ENCODE measurements at places on chromosomes 7 and 10.

- DNase-seq, result no peak
Measured at GRCh38 chr7:139582671-139583155, 59.2 kb downstream of the CLEC2L start.

DNA sequence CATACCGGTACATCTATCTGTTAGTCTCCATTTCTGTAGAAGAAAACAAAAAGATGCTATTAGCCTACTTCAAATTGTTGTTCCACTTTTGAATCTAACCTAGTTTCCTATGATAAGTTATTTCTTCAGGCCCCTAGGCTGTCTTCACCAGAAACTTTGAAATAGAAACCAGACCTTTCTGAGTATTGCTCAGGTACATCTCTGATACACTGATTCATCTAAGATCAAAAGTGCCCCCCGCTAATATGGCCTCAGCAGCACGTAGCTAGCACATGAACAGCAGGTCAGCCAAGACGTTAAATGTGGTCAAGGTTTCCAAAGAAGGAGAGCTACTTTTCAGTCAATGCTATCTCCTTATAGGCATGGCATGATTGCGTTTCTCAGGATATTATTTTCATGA, 23.6 kb downstream of the CTAGE6 start:
- no peak for DNase-seq

- no peak for DNase-seq
Measured at GRCh38 chr10:27698961-27699360, 46.7 kb downstream of the MKX start.

- no peak for DNase-seq
Measured at GRCh38 chr7:149743476-149744255, 29.7 kb downstream of the ZNF467 start.

GRCh38 chr10:128563904-128564303, 437.7 kb upstream of the MKI67 start:
- no peak for DNase-seq

GRCh38 chr10:734481-734880, 45.0 kb upstream of the DIP2C start:
- DNase-seq, result no peak

DNA sequence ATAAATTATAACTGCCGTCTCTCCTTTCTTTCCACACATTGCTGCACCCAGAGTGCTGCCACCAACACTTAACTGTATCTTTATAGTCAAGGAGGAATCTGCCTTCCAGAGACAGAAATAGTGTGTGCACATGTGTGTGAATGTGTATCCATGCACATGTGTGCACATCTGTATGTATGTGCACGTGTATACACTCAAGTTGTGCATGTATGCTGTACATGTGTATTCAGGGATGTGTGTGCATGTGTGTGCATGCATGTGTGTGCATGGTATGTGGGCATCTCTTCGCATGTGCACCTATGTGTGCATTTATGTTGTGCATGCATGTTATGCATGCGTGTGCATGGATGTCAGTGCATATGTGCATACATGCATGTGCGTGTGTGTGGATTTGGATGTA, 253.3 kb downstream of the KLF6 start:
- DNase-seq, result no peak

- DNase-seq, result no peak
Measured at GRCh38 chr7:137965942-137966640, 35.8 kb downstream of the CREB3L2 start.

DNA sequence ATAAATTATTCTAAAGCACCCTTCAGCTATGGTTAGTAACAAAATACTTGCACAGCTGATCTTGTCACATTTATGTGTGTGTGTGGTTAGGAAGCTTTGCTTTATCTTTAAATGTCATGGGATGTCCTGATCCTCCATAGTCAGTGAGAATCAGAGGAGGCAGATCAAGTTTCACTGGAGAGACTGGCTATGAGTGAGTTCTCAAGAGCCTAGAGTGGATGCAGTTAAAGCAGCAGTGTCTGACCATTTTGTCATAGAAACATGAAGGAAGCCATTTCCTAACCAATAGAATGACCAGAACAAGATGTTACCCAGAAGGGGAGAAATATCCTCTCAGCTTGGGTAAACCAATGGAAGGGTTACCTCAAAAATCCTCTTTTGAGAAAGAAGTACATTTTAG, 207.2 kb upstream of the DKK1 start:
- no peak for DNase-seq

DNA sequence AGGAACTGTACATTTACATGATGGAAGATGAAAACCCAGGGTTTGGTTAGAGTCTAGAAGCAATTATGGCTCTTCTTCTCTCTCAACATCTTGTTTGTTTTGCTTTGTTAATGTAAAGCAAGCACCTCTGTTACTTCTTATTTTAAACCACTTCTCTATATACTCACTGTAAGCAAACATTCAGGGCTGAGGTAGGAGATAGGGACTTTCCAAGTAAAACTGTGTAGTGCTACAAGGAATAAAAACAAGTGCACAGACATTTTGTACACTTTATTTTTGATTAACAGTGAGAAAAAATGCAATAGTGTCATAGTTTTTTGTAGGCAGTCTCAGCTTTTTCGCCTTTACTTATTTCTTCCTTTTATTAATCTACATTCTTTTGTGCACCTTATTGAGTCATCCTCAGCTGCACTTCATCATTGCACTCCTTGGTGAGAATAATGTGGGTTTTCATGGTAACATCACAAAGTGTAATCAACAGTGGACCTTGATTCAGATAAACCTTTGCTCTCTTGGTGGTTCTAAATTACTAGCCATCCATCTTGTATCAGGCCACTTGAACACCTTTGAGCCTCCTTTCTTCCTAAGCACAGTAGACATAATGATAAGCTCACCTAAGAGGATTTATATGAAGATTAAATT, 52.9 kb downstream of the ELMO1 start:
- DNase-seq, result no peak

DNA sequence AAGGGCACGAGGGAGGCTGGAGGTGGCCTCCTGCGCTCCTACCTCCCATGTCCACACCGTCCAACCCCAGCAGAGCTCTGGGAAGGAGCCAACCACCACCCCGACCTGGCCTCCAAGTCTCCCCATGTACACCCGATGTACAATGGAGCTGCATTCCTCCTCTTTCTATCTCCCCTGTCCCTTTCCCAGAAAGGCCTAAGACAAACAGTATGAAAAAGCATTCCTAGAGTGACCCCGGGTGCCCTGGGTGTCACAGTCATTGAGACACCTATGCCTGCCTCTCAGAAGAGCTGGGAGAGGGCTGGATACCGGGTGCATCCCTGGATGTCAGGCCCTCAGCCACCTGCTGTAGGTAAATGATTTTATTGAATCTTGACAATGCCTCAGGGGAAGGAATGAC, 248.1 kb downstream of the EMX2 start:
- DNase-seq, result no peak

DNA sequence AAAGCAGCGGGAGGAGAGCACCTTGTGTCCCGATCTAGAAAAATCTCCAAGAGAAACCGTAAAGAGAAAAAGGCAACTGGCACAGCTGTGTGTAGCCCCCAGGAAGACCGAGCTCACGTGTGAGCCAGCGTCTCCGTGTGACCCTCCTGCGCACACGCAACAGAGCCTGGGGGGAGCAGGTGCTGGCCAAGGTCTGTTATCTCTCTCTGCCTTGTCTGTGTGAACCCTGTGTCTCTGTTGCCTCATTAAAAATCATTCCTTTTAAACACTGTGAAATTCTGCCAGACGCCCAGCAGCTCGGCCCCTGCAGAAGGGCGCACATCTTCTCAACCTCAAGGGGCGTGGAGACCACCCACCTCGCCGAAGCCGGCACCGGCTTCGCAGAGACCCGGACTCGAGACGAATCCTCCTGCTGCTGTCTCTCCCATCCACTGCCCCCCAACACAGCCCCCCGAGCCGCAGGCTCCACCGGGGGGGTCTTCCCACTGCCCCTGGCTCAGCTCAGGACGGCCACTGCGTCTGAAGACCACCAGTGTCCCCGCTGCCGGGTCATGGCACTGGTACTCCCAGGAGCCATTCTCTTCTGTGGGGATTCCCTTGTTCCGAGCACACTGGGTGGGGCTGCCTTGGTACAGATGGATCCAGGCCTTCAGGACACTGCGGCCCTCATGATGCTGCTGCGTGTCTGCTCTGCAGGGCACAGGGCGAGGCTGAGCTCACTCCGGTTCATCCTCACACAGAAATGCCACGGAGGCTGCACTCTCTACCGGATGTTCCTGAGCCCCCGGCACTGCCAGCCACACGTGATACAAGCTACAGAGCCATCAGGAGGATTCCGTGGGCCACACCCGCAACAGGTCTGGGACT, 94.3 kb upstream of the DNAAF5 start:
- DNase-seq, result no peak

DNA sequence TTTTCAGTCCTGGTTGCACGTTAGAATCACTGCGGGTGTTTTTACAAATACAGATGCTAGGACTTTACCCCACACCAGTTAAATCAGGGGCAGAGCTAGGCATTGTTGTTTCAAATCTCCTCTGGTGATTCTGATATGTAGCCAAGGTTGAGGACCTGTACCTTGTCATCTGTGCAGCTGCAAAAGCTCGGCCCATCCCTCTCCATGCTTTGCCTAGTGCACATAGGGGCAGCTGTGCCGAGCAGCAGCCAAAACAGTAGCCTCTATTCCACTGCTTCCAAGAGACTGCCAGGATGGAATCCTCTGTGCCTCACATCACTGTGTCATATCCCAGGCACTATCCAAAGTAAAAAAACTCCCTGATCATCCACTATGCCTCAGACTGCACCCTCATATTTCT, 181.3 kb downstream of the CDK14 start:
- DNase-seq, result no peak

- DNase-seq, result no peak
Measured at GRCh38 chr10:85447690-85448089, 918.9 kb downstream of the GRID1 start.

- no peak for DNase-seq
Measured at GRCh38 chr7:82044497-82045080, 274.7 kb upstream of the HGF start.

GRCh38 chr7:154744256-154744860, 258.6 kb downstream of the PAXIP1 start:
- no peak for DNase-seq

GRCh38 chr10:99854860-99855259, 72.4 kb downstream of the ABCC2 start:
- DNase-seq, result no peak

DNA sequence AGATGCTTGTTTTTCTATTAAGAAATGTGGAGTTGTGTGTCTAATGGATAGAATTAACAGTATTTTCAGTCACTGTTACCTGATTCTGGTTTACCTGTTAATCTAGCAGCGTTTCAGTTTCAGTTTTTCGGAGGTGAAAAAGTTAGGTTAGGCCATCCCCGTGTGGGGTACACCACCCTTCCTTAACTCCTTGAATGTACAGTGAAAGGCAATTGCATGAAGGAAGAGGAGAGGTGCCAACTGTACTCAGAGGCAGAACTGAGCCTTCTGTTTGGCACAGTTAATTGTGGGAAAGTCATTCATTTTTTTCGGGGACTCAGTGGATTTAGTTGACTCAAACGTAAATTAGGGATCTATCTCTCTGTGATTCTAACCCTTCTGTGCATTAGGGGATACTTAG, 35.5 kb downstream of the RPA3 start:
- DNase-seq, result no peak

DNA sequence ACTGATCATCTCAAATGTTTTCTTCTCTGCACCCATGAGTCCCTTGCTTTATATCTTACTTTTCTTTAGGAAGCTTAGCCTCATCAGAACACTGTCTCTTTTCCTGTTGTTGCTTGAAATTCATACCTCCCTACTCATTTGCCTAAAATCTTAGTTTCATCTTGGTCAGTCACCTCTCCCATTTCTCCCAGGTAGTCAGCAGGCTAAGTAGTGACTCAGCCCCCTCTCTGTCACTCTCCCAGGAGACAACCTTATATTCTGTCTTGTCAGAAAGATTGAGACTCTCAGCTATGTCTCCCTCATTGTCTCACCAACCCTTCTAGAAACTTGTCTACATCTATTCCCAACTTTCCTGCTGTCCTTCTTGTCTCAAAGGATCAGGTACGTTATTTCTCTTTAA, 280.9 kb downstream of the BBS9 start:
- DNase-seq, result no peak

DNA sequence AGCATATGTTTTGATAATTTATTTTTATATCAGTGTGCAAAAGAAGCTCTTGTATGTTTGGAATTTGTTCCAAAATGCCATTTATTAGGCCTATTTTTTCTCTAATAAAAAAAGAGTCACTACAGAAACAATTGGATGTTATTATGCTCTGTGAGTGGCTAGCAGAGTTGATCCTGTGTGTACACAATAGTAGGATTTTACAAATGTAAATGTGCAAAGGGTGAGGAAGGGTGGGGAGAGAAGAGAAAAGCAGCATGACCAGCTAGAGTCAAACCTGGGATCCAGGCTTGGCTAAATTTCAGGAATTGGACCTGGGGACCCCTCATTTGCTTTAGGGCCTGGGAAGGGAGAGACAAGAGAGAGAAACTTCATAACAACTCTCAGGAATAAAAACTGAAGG, 32.5 kb downstream of the SEMA3A start:
- no peak for DNase-seq

DNA sequence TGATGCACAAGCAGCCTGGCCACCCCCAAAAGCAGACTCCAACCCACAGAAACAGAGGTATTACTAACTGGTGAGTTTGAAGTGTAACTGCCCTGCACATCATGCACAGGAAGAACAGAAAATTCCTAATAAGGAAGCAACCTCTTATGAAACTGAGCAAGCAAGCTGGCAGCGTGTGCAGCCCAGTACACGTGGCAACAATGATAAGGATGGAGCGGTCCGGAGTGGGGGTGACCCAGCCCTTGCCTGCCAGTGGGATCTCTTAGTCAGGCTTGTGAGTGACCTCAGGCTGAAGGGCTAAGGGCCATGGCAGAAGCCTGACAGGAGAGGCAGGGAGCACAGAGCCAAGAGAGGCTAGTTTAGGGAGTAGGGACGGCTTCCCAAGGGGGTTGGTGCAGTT, 22.1 kb upstream of the AOAH start:
- no peak for DNase-seq

GRCh38 chr10:110398419-110399105, 93.8 kb upstream of the SMNDC1 start:
- no peak for DNase-seq

DNA sequence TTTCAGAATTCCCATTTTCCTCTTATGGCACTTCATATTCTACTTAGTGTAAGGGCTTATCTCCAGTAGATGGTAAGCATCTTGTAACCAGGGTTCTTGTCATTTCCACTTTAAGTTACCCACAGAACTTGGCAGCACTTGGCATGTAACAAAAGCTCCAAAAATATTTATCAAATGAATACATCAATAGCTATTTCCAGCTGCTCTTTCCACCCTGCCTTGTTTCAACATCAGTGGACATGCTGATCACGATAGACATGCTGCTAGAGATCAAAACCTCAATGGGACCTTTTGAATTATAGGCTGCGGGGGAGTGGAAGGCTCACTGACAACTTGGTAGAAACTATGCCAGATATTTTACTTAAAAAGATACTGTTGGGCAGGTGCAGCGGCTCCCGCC, 32.9 kb downstream of the HOXA1 start:
- DNase-seq, result no peak

DNA sequence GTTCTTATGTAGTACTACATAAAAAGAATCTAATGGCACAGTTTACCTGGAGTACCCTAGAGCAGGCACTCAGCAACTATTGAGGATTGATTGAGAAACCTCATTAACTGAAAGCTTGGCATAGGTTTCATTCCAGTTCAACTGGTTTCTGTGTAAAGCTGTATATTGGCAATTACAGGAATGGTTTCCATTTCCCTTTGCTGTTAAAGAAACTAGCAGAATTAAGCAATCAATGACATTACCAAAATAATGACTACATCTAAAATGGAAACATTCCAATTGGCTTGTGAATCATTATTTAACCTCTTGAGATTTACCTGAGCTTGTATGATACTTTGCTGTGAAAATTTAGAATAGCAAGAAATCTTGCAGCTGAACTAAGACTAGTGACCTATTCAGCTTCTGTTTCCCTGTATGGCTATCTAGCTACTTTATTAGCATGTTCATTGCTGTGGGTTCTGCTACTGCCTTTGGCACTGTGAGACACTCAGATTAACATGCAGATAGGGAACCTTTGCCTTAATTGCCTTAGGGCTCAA, 33.5 kb upstream of the CADPS2 start:
- DNase-seq, result no peak
